Stimulated activated CD8-positive, alpha-beta memory T cell treated with anti-CD3 and anti-CD28 coated beads, Interleukin-4, amount 100 ng/mL, for 1 hour (primary cell): ENCODE measurements at places on chromosomes 5 and 9.

DNA sequence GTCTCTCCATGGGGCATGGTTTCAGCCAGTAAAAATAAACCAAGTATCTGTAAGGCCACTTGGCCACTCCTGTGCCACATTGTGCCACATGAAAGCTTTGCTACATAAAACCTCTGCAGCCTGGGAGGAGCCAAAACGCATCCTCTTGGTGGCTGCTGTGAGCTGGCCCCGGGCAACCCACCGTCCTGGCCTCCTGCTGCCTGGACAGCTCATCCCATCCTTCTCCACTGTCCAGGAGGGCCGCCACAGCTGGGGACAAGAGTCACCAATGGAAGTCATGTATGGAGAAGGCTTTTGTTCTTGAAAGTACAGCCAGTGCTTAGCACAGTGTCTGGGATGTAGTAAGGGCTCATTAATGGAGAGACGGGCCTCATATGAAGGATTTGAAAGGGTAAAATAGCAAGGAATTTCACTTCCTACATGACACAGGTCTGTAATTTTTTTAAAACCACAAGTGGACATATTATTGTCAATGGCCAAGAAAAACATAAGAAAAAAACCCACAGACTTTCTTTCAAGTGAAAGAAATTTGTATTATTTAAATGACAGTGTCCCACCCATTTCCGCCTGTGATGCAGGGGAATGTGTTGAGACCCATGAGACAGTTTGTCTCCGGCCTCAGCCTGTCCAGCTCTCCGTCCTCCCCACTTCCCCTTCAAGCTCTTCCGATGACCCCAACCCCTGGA is 6.6 kb downstream of the PTGES start:
- DNase-seq = no peak

DNA sequence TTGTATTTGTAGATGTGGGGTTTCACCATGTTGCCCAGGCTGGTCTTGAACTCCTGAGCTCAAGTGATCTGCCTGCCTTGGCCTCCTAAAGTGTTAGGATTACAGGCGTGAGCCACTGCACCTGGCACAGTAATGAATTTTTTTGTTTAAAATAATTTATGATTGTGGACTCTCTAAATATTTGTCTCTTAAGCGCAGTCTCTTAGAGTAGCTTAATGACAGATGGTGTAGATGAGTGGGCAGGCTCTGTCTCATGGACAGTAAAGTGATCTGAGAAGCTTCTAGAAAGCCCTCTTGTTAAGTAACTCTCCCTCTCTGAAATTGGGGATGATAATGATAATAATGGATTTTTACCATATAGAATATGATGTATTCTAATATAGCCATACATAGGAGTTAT is 47.5 kb upstream of the KIAA1958 start:
- DNase-seq = no peak

- DNase-seq = no peak
Observed at GRCh38 chr5:78367318-78367991, 7.0 kb downstream of the SCAMP1 start.

- DNase-seq = no peak
Observed at GRCh38 chr5:159113405-159113804, 13.7 kb upstream of the EBF1 start.
